ENCODE measurements at places on chromosomes 6 and 20.

- no peak for DNase-seq
These were observed 92.1 kb downstream of the POPDC3 start for GRCh38 chr6:105087571-105088211.

DNA sequence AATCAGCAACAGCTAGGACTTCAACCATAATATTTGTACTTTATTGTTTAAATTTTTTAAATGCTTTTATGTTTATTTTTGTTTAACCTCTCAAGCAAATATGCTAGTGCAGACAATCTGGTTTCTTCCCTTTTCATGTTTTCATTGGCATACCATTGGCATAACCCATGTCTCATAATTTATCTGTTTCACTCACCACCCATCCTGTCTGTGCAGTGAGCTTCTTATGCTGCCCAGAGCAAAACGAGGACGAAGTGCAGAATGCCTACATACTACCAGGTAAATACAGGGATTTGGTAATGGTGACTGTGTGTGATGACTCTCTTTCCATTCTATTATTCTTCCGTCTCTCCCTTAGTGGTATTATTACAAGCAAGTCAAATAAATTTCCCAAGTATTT, 361.4 kb upstream of the KCNQ5 start:
- DNase-seq = no peak

GRCh38 chr6:12963567-12963966, 247.0 kb downstream of the PHACTR1 start:
- DNase-seq = no peak

GRCh38 chr6:147653631-147654030, 145.1 kb downstream of the SAMD5 start:
- no peak for DNase-seq

DNA sequence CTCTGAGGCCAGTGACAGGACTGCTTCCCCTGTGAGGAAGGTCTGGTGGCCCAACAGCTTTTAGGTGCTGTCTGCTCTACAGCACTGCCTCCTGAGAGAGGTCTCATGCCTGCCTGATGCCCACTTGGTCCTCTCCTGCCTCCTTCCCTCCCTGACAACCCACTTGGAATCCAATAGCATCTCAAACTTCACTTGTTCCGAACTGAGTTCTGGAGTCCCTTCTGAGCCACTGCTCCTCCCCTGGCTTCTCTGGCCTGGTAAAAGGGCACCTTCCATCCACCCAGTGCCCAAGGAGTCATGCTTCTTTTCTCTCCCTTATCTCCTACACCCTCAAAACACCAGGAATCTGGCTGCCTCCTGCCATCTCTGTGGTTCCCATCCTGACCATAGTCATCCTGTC, 1.9 kb downstream of the MAVS start:
- DNase-seq = no peak

DNA sequence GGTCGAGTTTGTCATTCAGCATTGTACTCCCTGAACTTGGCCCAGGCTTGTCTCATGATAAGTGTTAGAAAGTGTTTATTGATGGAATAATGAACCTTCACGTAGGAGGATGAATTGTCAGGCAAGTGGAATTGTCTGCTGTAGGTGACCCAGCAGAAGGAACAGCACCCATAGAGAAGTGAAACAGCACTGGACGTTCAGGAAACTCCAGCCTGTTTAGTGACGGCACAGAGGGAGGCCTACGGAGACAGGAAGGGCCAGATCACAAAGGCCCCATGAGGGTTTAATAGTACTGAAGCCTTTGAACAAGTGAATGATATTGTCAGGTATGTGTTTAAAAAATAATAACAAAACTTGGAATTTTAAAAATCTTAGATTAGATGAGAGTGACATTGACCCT, 2.9 kb downstream of the STX11 start:
- DNase-seq = no peak

GRCh38 chr20:3082306-3082951, 2.1 kb downstream of the AVP start:
- no peak for DNase-seq

DNA sequence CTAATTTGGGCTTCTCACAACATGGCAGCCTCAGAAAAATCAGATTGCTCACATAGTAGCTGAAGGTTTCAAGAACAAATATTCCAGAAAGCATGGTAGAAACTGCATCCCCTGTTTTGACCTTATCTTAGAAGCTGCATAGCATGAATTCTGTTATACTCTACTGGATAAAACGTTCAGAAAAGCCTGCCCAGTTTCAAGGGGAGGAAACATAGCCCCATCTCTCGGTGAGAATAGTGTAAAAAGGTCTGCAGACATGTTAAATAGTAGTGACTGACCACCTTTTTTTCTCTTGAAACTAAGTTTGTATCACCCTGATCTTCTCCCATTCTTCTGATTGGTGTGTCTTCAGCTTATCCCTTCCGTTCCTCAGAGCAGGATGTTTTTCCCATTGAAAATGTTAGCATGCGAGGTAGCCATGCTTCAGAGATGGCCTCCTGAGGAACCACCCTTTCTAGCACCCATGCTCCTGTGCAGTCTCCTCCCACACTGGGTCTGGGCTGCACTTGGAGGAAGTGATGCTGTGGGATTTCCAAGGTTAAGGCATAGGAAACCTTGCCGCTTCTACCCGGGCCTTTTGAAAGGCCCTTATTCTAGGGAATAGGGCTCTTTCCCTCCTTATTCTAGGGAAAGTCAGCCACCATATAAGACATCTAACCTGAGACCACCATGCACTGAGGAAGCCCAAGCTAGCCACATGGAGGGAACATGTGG, 50.1 kb downstream of the MARCKS start:
- no peak for DNase-seq

DNA sequence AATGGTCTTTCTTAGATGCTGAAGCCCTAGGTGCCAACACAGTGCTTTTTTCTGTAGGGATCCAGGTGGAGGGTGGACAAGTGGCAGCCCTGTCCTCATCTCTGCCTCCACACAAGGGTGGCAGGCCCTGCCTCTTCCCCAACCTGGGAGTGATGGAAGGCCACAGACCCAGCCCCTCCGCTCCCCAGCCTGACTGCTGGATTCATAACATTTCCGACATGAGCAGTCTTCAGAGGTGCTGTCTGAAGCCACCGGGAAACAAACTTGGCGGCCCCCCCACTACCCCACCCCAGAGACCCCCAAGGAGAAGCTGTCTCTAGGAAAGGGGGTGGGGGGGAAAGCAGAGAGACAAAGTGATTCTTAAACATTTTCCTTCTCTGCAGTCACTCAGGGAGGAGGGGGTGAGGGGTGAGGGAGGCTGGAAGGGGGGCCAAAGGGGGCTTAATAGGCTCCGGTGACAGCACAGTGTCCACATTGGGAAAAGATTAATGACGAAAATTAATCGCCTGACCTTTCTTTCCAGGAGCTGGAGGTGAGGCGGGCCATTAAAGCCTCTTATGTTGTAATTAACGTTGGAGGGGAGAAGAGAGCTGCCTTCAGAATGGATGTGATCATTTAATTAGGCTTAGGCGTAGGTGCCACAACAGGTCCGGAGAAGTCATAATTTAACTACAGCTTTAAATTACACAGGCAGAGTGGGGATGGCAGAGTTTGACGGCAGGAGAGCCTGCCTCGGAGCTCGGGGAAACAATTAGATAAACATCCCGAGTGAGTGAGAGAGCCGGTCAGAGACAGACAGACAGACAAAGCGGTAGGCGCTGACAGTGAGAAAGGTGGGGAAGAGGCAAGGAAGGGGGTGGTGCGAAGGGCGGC, 76.8 kb upstream of the FOXP4 start:
- peak; percentile 63 for DNase-seq

DNA sequence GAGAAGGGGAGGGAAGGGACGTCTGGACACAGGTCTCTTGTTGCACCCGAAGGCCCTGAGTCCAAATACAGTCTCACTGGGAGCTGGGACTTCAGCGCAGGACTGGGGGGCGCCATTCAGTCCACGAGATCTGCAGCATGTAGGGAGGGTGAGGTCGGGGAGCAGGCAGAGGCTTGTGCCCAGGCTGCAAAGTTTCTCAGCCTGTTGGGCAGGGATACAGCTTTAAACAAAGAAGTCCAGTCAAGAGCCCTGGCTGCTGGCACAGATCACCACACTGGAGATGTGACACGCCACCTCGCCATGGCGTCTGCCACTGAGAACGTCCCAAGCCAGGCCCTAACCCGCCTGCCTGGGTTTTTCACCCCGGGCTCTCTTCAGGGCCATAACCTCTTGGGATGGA, 256.6 kb downstream of the DLL1 start:
- DNase-seq = peak; percentile 32

GRCh38 chr6:3888153-3888957, 39.2 kb downstream of the FAM50B start:
- no peak for DNase-seq

DNA sequence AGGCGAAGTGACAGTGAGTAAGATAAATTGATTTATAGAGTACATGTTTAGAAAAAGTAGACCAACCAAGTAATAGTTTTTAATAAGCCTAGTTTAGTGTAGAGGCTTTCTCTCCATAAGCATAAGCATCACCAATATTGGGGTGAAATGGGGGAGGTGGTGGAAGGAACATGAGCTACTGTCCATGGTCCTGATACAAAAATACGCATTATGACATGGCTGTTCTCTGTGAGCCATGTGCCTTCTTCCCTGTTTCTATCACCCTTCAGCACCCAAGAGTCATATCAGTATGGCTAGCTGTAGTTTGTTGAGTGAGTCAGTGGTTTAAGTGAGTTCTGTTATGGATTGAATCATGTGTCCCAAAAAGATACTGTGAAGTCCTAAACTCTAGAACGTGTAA, 150.8 kb downstream of the EDN1 start:
- no peak for DNase-seq

DNA sequence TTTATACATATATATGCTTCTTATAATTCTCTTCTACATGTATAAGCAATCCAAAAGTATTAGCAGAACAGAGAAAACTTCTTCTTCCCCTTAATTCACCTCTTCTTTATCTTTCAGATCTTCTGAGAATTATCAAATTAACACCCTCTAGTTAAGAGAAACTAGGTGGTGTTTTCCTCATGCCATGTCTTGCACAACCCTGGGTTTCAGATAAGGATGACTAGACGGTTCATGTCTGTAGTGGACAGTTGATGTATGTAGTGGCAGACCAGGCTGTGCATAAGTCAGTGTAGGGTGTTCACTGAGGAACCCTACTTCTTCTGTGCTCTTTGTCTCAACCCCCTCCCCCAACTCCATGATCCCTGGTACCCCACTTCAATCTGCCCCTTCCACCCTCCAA, 187.3 kb downstream of the SAMD5 start:
- no peak for DNase-seq

DNA sequence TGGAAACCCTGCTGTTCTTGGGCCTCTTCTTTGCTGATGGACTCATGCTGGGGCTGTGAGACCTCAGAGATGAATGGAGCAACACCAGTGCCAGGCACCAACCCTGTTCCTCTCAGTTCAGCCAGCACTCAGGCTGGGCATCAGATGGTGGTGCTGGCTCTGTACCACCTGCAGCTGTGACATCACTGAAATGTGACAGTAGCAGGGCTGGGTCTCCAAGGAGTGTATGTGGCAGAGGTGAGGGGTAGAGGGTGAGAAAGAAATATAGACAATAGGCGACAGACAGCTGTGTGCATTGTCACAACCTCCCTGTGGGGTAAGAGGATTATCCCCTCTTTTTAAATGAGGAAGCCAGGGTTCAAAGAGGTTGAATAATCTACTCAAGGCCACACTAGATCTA, at the start of gene TP53TG5:
Gene TP53TG5, minus strand, starts transcription at position 135 of the 400 bp plus-strand sequence. Its CDS starts 89 bp downstream, at position 46.
- DNase-seq = no peak

DNA sequence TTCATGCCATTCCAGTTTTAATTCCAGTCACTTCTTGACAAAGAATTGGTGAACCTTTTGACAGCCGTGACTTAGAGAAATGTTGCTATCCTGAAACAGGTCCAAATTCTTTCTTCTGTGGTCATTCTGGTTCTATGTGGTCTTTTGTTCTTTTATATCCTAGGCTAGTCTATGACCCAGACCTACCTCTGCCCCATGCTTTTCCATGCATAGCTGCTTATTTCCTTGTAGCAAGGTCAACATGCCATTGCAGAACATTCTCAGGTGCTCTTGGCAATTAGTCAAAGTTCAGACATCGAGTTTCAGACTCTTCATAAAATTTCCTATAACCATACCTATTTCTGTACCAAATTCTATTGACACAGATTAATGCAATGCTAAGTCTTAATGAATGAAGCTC, 202.6 kb downstream of the PLCB1 start:
- DNase-seq = no peak

- no peak for DNase-seq
These were observed 277.9 kb upstream of the IRAK1BP1 start for GRCh38 chr6:78589436-78589835.

DNA sequence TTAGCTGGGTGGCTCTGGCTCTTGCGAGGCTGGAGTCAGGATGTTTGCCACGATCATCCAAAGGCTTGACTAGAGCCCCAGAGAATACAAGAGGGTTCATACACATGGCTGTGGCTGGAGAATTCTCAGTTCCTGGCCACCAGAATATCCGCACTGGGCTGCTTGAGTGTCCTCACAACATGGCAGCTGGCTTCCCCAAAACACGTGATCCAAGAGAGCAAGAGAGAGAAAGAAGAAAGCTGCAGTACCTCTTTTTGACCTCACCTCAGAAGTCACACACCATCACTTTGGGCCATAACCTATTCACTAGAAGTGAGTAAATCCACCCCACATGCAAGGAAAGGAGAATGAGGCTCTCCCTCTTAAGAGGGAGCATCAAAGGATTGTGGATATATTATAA, 21.5 kb upstream of the BPIFB1 start:
- DNase-seq = no peak

DNA sequence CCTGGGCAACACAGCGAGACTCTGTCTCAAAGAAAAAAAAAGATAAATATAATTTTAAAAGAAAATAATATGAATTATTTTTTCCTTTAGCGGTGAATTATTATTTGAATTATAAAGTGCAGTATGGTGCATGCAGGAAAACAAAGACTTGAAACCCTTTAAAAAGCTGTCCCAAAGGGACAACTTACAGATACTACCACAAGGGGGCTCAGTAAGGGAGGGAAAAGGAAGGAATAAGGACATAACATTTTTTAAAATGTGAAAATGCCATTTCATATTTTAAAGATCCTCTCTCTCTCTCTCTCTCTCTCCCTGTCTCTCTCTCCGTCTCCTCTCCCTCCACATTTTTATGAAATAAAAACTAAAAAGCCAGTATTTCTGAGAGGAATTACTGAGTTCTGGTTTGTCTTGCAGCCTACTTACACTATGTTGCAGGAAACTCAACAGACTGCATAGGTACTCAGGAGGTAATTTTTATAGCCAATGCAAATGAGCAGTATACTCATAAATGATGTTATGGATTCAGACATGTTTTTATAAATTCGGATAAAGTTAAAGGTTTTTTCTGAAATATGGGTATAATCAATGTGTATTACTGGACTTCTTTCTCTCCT, 455.0 kb upstream of the GJE1 start:
- no peak for DNase-seq

DNA sequence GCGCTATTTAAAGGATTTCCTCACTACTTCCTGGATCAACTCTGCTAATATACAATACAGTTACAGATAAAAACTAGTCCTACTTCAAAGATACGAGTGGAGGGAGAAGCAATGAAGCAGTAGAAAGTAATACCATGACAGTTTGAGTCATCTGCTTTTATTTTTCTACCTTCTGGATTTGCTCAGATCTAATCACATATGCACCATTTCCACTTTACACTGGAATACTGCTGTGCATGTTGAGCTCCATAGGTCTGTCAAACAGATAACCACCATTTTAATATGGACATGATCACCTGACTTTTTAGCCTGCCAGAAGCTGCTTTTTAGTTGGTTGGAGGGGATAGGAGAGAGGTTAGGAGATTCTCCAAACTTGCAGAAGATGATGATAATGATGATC, 92.5 kb downstream of the MMUT start:
- DNase-seq = no peak

Measured in aorta (tissue), 5 donors.